OCI-LY7 (cell line): ENCODE measurements at places on chromosomes 3 and 15. TPM values are rescaled to one million over a fixed set of nuclear protein-coding genes. Genes with fewer than 3 reads are reported as not detected.

Gene TMCO5A
- total RNA-seq, result not detected in 2 replicates

Gene CP
- total RNA-seq, result not detected in 2 replicates

Gene GREM1
- total RNA-seq, result not detected in 2 replicates

Gene GRIP2
- not detected in 2 replicates for total RNA-seq

Gene TTC23
- 7.6 and 7.8 TPM in 2 replicates for total RNA-seq

Gene ITIH4
- 2.2 and 4.6 TPM in 2 replicates for total RNA-seq

Gene TM4SF18
- total RNA-seq, result not detected in 2 replicates

Gene KNG1
- total RNA-seq, result not detected in 2 replicates

Gene STAC
- total RNA-seq, result not detected in 2 replicates

Gene DCUN1D1
- 43.9 and 44.0 TPM in 2 replicates for total RNA-seq

Gene LRRIQ4
- 0.17 and 0.39 TPM in 2 replicates for total RNA-seq

Gene TCF12
- total RNA-seq, result 51.6 and 55.9 TPM in 2 replicates

Gene ACVR2B
- 7.2 and 7.9 TPM in 2 replicates for total RNA-seq

Gene FBXO40
- not detected in 2 replicates for total RNA-seq

Gene GATA2
- total RNA-seq, result not detected in 2 replicates

Gene KLHL6
- total RNA-seq, result 169 and 191 TPM in 2 replicates

Gene CACNA2D3
- total RNA-seq, result 0.42 TPM in 1 of 2 replicates, not detected in the other

Gene SLC28A2
- not detected in 2 replicates for total RNA-seq

Gene ARHGAP31
- total RNA-seq, result 2.8 and 4.0 TPM in 2 replicates

Gene PRSS50
- total RNA-seq, result not detected in 2 replicates

Gene LMCD1
- total RNA-seq, result not detected in 2 replicates

Gene CCR2
- not detected in 2 replicates for total RNA-seq

Gene CPLX3
- total RNA-seq, result 1.5 and 2.1 TPM in 2 replicates

Gene CD86
- total RNA-seq, result 18.9 and 22.2 TPM in 2 replicates

Gene FAM174B
- total RNA-seq, result 18.3 and 24.4 TPM in 2 replicates

Gene NRROS
- total RNA-seq, result 3.7 and 3.8 TPM in 2 replicates
